ENCODE measurements at places on chromosomes 2 and 18.

DNA sequence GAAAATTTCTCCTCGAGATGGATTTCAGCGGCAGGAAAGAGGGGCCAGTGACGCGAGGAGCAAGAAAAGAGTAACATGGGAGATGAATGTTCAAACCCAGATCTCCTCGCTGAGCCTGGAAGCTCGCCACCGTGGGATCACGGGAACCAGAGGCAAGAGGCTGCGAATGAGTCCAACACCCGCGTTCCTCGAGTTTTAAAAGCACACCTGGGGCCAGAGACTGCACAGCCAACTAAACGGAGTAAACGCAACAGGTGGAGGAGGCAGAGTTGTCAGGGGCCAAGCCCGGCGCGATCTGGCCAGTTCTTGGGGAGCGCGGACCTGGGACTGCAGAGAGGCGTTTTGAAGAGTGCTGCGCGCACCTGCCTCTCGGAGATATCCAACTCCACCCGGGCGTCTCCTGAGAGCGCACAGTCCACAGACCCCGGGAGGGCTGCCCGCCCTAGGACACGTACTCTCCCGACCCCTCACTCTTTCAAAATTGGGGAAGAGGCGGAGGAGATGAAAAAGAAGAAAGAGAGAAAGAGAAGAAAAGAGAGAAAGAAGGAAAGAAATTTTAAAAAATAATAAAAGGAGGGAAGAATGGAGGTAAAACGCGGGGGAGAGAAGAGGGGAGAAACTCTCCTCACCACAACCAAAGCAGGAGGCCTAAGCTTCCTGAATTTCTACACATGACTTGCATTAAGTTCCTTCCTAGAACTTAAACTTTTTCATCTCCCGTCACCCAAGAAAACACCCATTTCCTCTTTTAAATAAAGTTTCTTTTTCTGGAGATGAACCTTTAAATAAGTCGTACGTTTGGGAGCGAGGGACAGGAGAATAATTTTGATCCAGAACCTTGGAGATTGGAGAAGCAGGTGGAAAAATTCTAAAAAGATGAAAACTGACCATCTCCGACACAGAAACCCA lies 5.3 kb upstream of the PAX3 start:
- DNase-seq: no peak

DNA sequence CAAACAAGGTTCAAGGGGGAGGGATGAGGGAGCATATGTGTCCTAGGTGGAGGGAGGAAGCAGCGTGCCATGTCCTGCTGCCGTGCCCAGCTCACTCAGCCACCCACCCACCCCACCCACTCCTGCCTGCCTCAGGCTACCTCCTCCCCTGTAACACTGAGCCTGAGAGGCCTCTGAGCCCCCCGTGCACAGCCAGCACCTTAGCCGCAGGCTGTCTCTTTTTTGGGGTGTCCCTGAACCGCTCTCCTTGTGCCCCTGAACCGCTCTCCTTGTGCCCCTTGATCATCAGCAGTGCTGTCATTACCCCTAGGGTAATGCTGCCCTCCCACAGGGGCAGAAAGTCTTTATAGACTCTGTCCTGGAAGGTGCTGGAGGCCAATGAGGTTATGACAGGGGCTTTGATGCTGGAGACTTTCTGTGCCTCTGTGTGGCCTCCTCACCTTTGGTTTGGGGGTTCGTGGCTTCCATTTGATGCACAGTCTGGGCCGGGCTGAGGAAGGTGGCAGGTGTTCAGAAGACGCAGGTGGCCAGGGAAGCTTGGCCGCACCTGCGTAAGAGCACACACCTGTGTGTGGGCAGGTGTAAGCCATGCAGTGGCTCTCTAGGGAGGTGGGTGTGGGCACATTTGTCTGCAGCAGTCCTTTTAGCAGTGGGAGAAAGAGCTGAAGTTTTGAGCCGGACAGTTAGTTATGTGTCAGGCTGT lies 140.0 kb downstream of the SEPTIN10 start:
- DNase-seq: no peak

GRCh38 chr2:145836986-145837385 lies 1317.1 kb upstream of the ZEB2 start:
- no peak for DNase-seq

- DNase-seq: no peak
Observed at GRCh38 chr2:211454679-211455078, 898.3 kb downstream of the CPS1 start.

GRCh38 chr18:3481696-3482210 lies 31.8 kb downstream of the TGIF1 start:
- no peak for DNase-seq

GRCh38 chr2:127607399-127607908 lies 38.5 kb upstream of the GPR17 start:
- no peak for DNase-seq

DNA sequence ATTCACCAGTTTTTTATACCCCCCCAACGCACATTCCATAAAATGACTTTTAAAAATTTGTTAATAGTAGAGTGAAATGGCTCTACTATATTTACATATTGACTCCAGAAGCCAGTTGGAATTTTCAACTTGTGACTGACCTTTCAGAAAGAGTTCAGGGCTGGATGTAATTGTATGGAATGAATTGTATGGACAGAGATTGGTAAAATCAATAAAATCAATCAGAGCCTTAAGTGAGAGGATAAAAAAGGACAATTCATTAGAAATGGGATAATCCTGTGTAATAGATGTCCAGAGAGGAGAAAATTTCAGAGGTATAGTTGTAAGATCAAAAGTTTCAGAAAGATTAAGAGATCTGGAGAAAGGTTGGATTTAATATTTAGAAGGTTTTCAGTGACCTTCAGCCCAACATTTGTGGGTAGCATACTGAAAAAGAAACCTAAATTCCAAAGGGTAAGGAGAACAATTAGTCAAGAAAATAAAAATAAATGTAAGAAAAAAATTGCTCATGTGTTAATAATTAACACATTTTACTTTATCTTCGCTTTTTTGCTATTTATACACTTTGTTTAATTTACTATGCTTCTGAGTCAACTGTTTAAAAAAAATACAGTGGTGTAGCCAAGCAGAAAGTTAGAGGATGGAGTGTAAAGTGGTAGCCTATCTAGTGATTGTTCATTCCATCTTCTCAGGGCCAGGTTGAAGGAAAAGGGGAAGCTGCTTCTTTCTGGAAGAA lies 385.4 kb upstream of the TMEFF2 start:
- no peak for DNase-seq

- no peak for DNase-seq
Observed at GRCh38 chr2:189190685-189191084, 11.1 kb upstream of the COL5A2 start.

- no peak for DNase-seq
Observed at GRCh38 chr18:37465958-37466357, 99.6 kb downstream of the CELF4 start.

DNA sequence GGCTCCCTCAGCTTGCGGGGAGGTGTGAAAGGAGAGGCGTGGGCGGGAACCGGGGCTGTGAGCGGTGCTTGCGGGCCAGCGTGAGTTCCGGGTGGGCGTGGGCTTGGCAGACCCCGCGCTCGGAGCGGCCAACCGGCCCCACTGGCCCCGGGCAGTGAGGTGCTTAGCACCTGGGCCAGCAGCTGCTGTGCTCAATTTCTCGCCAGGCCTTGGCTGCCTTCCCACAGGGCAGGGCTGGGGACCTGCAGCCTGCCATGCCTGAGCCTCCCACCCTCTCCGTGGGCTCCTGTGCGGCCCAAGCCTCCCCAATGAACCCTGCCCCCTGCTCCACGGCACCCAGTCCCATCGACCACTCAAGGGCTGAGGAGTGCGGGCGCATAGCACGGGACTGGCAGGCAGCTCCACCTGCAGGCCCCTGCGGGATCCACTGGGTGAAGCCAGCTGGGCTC lies 48.2 kb downstream of the RNF138 start:
- no peak for DNase-seq

GRCh38 chr2:240456447-240457222 lies 21.2 kb downstream of the GPC1 start:
- no peak for DNase-seq

DNA sequence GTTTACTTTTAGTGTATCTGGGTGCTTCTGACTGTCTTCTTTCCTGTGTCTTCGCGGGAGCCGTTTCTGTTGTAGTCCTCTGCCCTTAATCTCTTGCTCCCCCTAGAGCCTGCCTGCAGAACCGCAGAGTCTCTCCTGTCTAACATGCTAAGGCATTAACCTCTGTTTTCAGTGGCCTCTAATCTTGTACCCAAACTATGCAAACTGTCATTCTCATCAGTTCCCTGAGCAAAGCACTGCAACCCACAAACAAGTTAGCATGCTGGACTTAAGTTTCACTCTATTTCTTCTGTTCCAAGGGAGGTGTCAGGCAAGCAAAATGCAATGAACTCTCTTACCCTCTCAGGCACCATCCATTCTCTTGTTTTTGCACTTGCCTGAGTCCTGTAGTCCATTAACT lies 138.4 kb downstream of the OTX1 start:
- peak; percentile 51 for DNase-seq

GRCh38 chr2:119049968-119050704 lies 108.1 kb downstream of the MARCO start:
- DNase-seq: no peak

- no peak for DNase-seq
Observed at GRCh38 chr2:24111407-24111901, 11.7 kb downstream of the PFN4 start.

DNA sequence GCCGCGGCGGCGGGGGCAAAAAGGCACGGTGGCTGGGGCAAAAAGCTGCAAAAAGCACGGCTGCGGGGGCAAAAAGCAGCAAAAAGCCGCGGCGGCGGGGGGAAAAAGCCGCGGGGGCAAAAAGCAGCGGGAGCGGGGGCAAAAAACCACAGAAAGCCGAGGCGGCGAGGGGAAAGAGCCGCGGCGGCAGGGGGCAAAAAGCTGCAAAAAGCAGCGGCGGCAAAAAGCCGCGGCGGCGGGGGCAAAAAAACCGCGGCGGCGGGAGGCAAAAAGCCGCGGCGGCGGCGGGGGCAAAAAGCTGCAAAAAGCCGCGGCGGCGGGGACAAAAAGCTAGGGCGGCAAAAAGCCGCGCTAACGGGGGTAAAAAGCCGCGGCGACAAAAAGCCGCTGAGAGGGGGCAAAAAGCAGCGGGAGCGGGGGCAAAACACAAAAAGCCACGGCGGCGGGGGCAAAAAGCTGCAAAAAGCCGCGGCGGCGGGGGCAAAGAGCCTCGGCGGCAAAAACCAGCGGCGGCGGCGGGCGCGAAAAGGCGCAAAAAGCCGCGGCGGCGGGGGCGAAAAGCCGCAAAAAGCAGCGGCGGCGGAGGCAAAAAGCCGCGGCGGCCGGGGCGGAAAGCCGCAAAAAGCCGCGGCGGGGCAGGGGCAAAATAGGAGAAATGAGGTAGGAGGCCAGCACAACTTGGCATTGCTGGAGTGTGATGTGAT lies 123.4 kb downstream of the ANKRD30BL start:
- DNase-seq: no peak

GRCh38 chr2:35741556-35741955 lies 614.0 kb upstream of the CRIM1 start:
- DNase-seq: no peak

GRCh38 chr2:191150230-191150599 lies 579 bp downstream of the STAT4 start:
- DNase-seq: no peak

DNA sequence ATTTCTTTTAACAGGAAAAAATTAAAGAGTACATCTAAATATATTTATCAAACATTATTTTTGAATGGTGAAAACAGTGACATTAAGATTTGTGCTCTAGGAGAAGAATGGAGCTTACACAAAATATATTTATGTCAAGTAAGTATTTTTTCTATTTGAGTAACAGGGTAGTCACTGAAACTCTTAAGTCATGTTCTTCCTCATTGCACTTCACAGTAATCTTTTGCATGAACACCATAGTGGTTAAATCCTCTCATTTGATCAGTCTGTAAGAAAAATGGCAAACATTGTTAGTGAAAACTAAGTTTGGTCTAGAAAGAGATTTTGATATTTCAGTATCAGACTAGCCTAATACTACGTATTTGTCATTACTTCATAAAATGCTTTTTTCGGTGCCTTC lies 8.1 kb downstream of the GMCL1 start:
- no peak for DNase-seq

DNA sequence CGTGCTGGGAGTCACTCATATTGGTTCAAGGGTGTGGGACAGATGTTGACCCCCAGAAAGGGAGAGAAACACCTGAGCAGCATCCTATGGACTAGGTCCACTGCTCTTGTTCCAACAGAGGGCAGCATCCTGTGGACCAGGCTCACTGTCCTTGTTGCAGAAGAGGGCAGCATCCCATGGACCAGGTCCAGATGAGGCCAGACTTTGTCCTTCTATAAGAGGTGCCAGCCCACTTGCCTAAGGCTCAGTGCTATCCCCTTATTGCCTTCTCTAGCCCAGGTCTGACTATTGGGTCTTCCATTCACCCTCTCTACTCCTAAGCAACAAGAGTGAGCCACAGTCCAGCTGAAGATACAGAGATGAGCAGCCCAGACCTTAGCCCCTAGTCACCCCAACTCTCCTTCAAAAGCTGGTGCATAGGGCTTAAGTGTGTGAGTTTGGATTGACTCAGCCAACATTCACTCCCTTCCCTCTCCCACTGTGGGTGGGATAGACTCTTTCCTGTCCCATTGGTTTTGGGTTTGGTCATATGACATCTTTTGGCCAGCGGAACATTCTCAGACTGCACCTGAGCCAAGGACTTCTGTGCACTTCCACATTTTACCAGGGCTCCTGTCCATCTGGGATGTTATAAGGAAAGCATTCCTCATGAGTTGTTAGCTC lies 132.4 kb upstream of the GPC1 start:
- DNase-seq: no peak

DNA sequence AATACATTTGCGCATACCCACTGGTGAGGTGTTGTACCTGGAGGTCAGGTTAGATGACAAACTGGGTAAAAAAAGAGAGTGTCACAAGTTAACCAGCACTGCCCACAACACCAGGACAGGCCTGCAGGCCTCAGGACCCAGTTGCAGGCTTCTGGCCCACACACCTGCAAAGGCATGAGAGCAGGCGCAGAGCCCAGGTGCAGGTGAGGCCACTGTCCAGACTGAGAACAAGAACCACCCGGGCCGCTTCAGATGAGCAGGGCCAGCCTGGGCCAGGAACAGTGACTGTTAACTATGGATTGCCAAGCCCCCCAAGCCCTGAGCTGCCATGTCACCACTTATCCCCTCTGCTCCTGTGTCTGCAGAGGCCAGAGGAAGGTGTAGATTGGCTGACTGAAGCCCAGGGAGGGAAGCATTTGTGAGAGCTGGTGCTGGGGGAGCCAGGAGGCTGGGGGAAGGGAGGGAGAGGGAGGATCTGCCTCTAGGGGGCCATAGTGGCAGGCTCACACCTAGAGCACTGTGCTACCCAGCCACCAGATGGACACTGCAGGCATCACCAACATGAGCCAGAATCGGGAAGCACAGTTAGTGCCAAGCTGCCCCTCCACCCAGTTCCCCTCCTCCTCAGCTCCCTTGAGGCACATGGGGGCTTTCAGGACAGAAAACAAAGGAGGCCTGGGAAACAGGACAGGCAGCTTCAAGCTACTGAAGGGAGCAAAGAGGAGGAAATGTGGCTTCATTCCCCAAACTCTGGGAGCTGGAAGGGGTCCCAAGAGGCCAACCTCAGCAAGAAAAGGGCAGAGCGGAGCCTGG lies 35.4 kb downstream of the SFXN5 start:
- DNase-seq: no peak

DNA sequence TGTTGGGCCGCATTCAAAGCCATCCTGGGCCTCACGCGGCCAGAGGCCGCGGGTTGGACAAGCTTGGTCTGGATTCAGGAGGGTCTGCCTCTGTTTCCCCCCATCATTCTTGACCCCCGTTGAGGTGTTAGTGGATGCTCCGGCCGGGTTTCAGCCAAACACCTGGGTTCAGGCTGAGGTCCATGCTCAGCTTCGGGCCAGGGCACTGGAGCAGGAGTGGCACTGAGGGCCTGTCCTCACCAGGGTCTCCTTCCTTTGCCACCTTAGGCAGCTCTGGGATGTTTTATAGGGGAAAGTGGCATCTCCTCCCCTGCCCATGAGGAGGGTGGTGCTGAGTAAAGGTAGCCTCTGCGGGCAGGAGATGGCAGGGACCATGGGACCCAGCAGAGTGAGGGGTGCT lies 76.9 kb upstream of the SMAD2 start:
- no peak for DNase-seq
